Foreskin keratinocyte (primary cell): ENCODE measurements at places on chromosomes 1 and 21. TPM values are rescaled to one million over a fixed set of nuclear protein-coding genes. Genes with fewer than 3 reads are reported as not detected.

The DNAJC6 gene
- 5.1 and 5.8 TPM in 2 replicates for total RNA-seq

The CDKN2C gene
- 2.6 and 3.3 TPM in 2 replicates for total RNA-seq

The POLR3C gene
- 28.9 and 30.8 TPM in 2 replicates for total RNA-seq

The CYYR1 gene
- 3.5 and 6.1 TPM in 2 replicates for total RNA-seq

The TRIM17 gene
- total RNA-seq: 0.68 and 0.81 TPM in 2 replicates

The FCER1A gene
- not detected in 2 replicates for total RNA-seq

The METTL18 gene
- 5.6 and 7.0 TPM in 2 replicates for total RNA-seq

The GUCA2A gene
- not detected in 2 replicates for total RNA-seq

The RO60 gene
- 57.9 and 68.3 TPM in 2 replicates for total RNA-seq

The TRPM2 gene
- 1.1 and 2.5 TPM in 2 replicates for total RNA-seq

The SELL gene
- not detected in 2 replicates for total RNA-seq

The PDPN gene
- 65.2 and 72.6 TPM in 2 replicates for total RNA-seq

The NRAS gene
- 64.0 and 64.5 TPM in 2 replicates for total RNA-seq

The GPR37L1 gene
- total RNA-seq: 0.03 TPM in 1 of 2 replicates, not detected in the other

The MEX3A gene
- 3.5 and 4.1 TPM in 2 replicates for total RNA-seq

The SYT2 gene
- total RNA-seq: 0.03 and 0.07 TPM in 2 replicates

The ADAMTS5 gene
- not detected in 2 replicates for total RNA-seq

The LCE2A gene
- 0.18 and 0.71 TPM in 2 replicates for total RNA-seq
